Neural crest cell (in vitro differentiated cells): ENCODE measurements at places on chromosomes 16 and 17.

- no peak for DNase-seq
These were observed 5.1 kb downstream of the RAB37 start for GRCh38 chr17:74742153-74742515.

DNA sequence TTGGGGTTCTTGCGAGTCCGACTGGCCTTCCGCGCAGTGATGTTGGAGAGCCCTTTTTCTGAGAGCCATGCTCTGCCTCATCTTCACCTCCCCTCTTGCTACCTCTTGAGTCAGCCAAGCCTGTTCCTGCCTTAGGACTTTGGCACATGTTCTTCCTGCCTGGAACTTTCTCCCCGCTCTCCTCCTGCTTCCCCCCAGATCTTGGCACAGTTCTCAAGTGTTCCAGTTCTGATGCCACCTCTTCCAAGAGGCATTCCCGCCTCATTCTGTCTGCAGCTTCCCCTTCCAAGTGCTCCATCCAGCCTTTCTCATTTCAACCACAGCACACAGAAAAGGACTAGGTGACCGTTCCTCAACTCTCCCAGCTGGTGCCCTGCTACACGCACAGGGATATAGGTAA lies 7.7 kb downstream of the AKAP1 start:
- no peak for DNase-seq

- DNase-seq: no peak
These were observed 30.2 kb upstream of the EMP2 start for GRCh38 chr16:10610499-10611184.

GRCh38 chr17:74137416-74137815 lies 66.1 kb upstream of the RPL38 start:
- no peak for DNase-seq

- no peak for DNase-seq
These were observed 11.8 kb downstream of the METTL9 start for GRCh38 chr16:21611198-21611555.

DNA sequence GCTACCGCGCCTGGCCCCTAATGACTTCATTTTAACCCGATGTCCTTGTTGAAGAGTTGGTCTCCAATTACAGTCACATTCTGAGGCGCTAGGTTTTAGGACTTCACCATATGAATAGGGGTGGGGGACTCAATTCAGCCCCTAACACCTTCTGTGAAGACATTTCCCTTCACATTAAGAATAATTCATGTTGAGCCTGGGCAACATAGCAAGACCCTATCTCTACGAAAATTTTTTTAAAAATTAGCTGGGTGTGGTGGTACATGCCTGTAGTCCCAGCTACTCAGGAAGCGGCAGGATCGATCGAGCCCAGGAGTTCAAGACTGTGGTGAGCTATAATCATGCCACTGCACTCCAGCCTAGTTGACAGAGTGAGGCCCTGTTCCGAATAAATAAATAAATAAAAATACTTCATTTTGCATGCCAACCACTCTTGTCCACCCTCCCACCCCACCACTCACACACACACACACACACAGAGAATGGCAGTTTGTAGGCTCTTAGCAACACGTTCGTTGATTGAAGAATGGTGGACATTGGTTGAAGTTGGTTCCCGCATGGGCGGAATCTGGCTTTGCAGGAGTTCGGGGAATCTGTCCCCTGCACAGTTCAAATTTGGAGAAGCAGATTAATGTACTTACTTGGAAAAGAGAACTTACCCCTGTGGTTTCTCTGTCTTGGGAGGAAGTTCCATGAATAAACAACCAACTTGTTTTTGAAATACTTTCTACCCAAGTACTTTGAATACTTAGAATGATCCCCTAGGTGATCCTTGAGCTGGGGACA lies 27.8 kb upstream of the TVP23A start:
- no peak for DNase-seq

GRCh38 chr16:64730261-64730660 lies 391.6 kb downstream of the CDH11 start:
- DNase-seq: no peak

- DNase-seq: peak; percentile 25
These were observed at the start of gene MT1F for GRCh38 chr16:56657555-56658326. Gene MT1F (plus strand): TSS chr16:56657959. CDS start chr16:56658059, 100 bp downstream.

DNA sequence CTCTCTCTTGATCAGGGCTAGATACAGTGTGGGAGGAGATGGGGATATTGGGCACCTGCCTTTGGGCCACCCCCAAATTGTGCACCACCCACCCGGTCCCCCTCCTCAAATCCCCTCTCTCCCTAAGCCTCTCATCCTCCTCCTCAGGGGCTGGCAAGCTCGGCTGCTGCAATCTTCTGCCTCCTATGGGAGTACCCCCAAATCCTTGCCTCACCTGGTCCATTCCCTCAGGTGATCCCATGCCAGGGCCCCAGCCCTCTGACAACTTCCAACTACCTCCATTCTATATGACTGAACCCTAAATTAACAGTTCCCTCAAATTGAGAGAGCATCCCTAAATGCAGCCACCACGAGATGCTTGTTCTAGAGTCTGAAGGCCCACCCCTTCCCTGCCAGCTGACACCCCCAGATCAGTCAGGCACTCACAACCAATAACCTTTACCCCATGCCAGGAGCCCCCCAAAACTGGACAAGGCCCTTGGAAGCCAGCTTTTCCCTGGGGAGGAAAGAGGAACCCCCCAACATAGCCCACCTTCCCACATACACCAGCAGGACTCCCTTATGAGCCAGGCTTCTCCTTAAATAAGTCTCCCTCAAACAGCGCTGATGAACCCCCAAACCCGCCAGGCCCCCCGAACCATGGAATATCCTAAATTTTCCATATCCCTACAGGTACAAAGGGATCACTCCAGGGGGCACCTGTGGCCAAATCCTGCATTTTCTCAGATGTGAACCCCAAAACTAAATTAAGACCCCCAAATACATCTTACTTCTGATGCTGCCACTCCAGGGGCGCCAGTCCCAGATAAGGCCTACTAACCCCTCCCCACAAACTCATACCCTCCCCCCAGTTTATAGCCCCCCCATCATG lies 3.2 kb downstream of the DLG4 start:
- DNase-seq: no peak

GRCh38 chr17:41347869-41348760 lies 2.5 kb downstream of the KRT33A start:
- no peak for DNase-seq

DNA sequence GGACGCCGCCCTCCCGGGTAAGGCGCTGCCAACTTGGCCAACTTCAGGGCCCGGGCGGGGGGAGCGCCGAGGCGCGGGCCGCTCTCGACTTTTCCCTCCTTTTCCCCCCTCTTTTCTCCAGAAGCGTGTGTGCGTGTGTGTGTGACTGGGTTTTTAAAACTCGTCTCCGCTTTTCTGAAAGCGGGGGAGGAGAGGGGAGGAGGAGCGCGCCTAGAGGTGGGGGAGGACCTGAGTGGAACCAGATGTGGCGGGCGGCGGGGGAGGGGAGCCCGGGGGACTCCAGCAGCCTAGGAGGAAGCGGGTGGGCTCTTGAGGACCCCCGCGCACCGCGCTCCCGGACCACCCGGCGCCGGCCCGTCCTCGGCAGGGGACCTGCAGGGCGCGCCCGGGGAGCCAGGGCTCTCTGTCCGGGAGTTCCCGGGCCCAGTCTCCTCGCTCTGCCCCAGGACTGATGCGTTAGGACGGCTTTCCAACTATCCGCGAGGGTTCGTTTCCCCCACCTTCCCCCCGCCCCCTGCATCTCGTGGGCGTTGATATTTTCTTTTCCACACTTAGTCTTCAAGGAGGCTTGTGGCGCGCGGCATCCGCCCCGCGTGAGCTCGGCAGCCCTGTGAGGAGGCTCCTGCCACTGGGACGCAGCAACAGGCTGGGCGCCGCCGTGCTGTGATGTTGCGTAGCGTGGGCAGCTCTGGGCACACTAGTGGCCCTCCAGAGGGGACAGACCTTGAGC lies 599 bp downstream of the MRC2 start:
- no peak for DNase-seq

GRCh38 chr17:1007310-1008007 lies 10.5 kb downstream of the TIMM22 start:
- no peak for DNase-seq

DNA sequence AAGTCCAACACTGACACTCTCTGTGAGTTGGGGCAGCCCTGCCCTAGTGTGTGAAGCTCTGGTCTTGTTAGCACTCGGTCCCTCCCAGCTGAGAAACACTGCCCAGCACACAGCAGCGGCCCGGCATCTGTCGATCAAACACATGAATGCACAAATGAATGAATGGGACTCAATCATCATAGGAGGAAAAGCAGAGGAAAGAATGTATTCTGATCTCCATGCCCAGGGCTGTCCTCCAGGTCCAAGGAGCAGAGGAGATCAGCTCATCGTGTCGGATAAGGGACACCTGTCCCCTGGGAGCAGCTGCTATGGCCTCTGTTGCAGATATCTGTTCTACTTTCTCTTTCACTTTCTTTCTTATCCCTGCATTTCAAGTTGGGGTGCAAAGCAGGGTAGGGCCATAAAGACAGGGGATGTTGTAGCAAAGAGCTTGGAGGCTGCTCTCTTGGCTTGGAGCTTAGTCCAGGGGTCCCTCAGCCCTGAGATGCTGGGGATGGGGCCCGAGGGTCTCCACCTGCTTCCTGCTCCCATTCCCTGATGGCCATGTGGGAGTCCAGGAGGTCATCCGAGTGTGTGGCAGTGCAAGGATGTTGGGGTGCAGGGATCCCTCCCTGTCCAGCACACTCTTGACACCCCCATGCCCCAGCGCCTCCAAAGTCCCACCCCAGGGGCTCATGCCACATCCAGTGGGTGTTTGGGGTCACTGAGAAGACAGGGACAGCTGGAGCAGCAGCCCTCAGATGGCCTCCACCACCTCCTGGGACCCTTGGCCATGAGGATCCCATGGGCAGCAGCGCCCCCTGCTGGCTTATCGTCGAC lies 88.2 kb downstream of the IRF8 start:
- peak; percentile 26 for DNase-seq

DNA sequence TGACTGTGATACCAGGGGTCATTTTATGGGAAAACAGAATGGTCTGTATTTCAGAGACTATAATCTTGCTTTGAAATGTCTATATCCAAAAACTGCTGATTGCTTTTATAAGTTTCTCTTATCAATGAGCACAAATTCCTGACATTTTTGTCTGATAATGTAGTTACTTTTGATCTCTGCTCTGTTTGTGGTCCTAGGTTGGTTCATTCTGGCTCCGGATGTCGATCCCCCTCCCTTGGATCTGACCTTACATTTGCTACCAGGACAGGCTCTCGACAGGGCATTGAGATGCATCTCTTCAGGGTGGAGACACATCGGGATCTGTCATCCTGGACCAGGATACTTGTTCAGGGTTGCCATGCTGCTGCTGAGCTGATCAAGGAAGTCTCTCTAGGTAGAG lies 27.3 kb upstream of the VPS4A start:
- DNase-seq: no peak

GRCh38 chr17:28973425-28973824 lies 22.1 kb upstream of the PHF12 start:
- no peak for DNase-seq

- DNase-seq: no peak
These were observed 12.6 kb downstream of the KCTD2 start for GRCh38 chr17:75059369-75060345.

DNA sequence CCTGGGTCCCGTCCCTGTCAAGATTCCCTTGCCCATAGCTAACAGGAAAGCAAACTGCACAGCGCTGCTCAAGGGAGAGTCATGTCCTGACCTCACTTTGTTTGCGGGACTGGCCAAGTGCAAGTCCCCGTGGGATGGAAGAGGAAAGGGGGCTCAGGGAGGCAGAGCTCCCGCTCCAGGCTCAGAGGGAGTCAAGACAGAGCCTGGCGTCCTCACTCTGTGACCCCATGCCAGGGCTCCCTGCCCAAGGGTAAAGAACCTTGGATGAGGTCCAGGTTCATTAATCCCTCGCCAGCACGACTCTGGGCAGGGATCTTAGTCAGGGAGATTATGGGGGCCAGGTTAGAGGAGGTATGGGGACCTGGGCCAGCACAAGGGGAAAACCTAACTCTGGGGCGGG lies 51.5 kb upstream of the CBX4 start:
- DNase-seq: no peak

DNA sequence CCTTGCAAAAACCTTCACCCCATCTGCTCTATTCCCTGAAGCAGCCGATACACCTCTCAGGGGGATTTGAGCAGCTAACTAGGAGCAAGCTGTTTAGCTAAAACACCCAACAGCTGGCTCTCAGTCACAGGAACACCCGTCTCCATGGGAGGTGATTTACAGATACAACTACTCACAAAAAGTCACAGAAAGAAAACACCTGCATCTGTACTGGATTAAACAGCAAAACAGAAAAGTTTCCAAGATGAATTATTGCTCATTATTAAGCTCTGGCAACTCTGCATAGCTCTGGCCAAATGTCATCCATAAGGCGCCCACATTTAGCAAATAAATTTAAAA lies 22.3 kb downstream of the GJC1 start:
- no peak for DNase-seq

GRCh38 chr17:4733073-4733531 lies 1.9 kb downstream of the MED11 start:
- no peak for DNase-seq

DNA sequence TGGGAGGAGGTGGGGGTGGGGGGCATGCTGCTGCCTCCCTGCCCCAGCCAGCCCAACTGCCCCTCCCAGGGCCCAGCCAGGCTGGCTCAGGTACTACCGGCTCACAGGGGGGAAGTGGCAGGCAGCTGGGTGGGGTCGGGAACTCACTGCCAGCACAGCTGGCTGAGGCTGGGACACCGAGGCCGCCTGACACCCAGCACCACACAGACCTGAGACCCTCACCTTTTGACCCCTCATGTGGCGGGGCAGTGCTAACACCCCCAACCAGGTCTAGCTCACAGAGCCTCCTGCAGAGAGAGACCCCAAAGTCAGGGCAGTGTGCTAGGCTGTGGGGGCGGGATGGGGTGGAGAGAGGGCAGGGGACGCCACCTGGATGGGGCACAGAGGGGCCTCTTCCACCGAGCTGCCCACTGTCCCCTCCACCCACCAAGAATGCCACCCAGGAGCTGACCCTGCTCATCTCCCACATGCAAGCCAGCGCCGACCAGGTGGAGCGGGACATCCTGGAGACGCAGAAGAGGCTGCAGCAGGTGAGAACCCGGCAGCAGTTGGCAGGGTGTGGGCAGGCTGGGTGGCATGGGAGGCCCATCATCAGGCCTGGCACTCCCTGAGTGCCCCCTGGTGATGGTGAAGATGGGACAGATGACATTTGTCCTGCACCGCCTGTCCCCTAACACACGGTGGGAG lies 3.0 kb downstream of the EVPLL start:
- DNase-seq: no peak
